ENCODE measurements at places on chromosomes 6 and 20.

DNA sequence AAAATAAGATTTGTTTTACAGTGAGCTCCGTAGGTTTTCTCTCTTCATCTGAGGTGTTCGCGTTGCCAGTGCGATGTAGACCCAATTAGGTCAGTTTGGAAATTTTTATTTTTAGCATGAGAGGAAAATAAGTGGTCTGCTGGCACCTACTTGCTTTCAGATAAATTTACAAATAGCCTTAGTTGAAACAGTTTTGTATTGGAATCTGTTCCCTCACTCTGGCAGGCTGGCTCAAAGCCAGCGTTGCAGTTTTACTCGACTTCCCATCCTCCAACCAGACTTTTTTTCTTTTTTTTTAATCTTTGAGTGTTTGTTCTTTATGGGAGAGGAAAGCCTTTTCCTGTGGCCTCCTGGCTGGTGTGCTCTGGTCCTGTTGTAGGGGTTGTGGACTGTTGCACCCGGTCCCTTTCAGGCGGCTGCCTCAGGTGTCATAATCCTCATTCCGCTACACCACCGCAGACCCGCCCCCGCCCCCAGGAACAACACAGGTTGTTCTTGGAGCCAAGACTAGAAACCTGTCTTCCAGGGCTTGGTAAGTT lies 46.7 kb downstream of the TIAM2 start:
- DNase-seq = no peak

- DNase-seq = no peak
Observed at GRCh38 chr6:53326372-53327016, 22.3 kb downstream of the ELOVL5 start.

- peak; percentile 19 for DNase-seq
Observed at GRCh38 chr20:3889489-3890397, 556 bp downstream of the PANK2 start.

GRCh38 chr20:50980071-50980681 lies 21.6 kb downstream of the MOCS3 start:
- no peak for DNase-seq

DNA sequence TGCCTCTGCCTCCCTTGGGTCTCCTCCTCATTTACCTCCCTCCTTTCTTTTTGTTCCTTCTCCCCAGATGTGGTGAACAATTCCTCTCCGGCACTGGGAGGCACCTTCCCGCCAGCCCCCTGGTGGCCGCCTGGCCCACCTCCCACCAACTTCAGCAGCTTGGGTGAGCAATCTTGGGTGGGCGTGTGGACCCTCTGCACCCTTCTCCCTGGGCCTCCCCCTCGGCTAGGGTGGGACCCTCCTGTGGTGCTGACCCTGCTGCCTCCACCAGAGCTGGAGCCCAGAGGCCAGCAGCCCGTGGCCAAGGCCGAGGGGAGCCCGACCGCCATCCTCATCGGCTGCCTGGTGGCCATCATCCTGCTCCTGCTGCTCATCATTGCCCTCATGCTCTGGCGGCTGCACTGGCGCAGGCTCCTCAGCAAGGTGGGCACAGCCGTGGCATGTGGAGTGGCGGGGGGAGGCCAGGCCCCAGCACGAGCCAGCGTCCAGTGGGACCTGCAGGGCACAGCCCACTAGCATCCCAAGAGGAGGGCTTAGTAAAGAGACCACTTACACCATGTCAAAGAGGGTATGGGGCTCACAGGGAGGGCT lies 8.8 kb downstream of the DDR1 start:
- no peak for DNase-seq

DNA sequence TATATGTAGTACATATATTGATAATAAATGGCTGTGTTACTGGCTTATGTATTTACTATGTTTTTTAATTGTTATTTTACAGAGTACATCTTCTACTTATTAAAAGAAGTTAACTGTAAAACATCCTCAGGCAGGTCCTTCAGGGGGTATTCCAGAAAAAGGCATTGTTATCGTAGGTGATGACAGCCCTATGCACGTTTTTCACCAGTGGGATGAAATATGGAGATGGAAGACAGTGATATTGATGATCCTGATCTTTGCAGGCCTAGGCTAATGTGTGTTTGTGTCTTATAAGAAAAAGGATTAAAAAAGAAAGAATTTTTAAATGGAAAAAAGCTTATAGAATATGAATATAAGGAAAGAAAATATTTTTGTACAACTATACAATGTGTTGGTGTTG lies 7.5 kb downstream of the CD2AP start:
- DNase-seq = no peak

GRCh38 chr6:154591234-154591633 lies 80.7 kb upstream of the CNKSR3 start:
- no peak for DNase-seq

- DNase-seq = no peak
Observed at GRCh38 chr20:52572687-52573086, 381.1 kb upstream of the ZFP64 start.

DNA sequence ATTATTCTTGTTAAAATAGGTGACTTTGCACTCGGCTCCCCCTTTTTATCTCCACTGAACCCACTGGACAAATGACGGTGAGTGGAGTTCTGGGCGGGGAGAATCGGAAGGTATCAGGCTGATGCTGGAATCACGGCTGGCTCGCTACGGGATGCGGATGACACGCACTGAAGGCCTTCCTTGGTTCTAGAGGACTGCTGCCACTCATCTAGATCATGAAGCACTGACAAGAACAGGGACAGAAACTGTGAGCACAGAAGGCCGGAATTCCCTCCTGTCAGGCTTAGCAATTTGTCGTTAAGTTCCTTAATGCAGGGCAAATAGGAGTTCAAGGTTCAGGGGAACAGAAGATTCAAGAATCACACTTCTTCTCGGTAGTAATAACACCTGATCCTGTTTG lies 89.9 kb upstream of the MPC1 start:
- DNase-seq = no peak

GRCh38 chr6:40719671-40720374 lies 132.7 kb upstream of the LRFN2 start:
- no peak for DNase-seq

DNA sequence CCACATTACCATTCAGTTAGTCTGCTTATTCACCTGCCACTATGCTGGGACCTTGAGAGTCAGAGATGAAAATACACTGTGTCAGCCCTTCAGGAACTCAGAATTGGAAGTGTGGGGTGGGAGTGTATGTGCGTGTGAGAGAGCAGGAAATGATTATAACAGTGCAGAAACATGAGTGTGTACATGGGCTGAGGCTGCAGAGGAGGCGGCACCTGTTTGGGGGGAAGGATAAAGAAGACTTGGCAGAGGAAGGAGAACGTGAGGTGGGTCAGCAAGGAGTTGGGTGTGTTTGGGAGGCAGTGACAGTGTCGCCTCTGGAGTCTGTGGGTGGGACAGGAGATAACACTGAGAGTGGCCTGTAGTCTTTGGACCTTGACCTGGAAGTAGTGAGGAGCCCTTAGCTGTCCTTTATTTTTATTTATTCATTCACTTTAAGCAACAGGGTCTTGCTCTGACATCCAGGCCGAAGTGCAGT lies 3.1 kb downstream of the CHMP4B start:
- DNase-seq = no peak

- no peak for DNase-seq
Observed at GRCh38 chr6:28982476-28983266, 22.4 kb downstream of the ZNF311 start.

GRCh38 chr20:37687478-37687805 lies 6.4 kb upstream of the CTNNBL1 start:
- no peak for DNase-seq

GRCh38 chr6:16244869-16245451 lies 6.6 kb downstream of the GMPR start:
- DNase-seq = no peak

DNA sequence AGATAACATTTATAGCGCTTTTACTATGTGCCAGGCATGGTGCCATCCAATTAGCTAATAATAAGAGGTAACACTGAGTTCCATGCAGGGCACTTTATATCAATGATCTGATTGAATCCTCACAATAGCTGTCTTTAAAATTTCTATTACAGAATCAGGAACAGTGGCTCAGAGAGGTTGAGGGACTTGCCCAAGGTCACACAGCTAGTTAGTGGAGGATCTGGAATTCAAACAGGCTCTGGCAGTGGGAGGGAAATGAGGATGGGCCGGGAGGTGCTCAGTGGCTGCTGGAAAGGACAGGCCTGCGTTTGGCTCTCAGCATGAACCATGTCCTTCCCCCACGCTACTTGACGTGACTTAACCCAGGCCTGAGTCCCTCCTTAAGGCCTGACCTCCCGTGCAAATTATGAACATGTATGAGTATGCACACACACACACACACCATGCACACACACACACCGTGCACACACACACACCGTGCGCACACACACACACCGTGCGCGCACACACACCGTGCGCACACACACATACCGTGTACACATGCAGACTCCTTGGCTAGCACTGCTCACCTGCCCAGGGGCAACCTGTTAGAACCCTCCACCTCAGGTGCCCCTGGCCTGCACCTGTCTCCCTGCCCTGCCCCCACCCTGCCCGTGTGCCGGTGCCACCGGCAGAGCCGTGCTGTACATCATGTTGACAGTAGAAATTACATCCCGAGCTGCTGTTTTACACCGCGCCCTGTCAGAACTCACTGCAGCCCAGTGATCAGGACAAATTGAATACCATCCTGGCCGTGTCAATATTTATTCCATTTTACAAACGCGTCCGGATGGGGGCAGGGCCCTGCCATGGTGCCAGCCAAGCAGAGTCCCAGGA lies 43.7 kb downstream of the CDH22 start:
- DNase-seq = no peak

DNA sequence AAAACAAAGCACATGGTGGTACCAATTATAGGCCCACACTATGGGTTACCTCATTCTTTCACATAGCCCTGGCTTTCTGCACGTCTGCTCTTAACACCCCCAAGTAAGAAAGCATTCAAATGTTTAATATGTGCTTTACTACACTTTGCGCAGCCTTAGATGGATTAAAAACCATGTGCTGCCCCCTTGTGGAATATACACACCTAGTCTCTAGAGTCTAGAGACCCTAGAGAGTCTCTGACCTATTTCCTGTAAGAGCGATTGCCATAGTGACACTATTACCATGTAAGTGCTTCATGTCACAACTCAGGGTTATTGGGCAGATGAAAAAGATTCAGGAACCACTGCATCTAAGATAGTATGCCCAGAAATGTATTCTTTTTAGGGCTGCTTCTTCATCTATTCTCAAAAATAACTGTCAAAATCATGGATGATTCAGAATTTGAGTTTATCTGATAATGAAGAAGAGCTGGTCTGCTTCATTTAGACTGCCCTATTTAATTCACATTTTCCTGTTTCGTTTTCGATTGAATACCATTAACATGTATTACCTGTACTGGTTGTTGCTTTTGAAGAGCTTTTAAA lies 186.3 kb downstream of the ADGB start:
- no peak for DNase-seq

DNA sequence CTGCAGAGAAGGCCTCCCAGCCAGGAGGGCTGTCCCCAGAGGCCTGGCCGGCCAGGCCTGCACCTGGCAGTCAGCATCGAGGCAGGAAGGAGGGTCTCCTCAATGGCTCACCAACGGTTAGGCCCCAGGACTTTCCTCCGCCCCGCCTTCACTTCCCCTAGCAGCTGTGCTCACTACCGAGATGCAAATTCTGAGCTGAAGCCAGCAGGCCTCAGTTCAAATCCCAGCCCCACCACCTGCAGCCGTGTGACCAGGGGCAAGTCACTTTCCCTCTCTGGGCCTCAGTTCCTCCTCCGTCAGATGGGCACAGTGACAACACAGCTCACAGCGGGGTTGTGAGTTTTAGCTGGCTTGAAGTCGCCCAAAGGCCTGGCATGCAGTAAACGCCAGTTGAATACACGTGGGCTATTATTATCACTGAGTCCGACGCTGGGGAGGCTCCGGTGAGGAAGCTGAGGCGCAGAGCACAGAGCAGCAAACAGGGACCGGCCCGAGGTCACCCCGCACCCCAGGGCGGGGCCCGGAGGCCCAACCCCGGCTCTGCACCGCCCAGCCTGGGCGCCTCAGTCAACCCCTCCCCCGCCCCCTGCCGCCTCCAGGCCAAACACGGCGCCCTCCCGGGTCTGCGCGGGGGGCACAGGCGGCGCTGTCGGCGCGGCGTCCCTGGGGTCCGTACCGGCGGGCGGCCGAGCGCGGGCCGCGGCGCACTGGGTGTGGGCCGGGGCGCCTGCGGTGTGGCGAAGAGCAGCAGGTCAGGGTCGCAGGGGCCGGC lies 671 bp downstream of the E2F1 start:
- no peak for DNase-seq

- DNase-seq = no peak
Observed at GRCh38 chr6:122803171-122803661, 14.2 kb downstream of the SMPDL3A start.

- no peak for DNase-seq
Observed at GRCh38 chr6:31940256-31940664, 5.6 kb upstream of the CFB start.

All from activated T-helper 1 cell treated with Interleukin-2 at 50 U/mL for 16 hours (primary cell).